ENCODE measurements at places on chromosomes 11 and 22.

DNA sequence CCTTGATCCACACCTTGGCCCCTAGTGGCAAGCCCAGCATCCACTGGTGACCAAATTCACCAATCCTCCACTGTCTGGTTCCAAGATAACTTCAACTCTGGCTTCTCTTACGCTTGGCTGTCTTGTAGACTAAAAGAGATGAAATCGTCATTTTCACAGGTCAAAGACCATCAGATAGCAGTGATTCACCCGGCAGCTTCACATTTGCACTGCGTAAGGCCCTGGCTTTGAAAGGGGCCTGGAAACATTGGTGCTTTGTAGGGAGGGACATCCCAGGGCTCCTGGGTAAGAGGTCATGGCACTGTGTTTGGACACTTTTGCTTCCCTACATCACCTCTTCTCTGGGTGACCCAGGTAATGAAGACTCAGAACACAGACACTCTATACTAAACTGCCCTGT is 30.1 kb upstream of the FADD start:
- DNase-seq: no peak

DNA sequence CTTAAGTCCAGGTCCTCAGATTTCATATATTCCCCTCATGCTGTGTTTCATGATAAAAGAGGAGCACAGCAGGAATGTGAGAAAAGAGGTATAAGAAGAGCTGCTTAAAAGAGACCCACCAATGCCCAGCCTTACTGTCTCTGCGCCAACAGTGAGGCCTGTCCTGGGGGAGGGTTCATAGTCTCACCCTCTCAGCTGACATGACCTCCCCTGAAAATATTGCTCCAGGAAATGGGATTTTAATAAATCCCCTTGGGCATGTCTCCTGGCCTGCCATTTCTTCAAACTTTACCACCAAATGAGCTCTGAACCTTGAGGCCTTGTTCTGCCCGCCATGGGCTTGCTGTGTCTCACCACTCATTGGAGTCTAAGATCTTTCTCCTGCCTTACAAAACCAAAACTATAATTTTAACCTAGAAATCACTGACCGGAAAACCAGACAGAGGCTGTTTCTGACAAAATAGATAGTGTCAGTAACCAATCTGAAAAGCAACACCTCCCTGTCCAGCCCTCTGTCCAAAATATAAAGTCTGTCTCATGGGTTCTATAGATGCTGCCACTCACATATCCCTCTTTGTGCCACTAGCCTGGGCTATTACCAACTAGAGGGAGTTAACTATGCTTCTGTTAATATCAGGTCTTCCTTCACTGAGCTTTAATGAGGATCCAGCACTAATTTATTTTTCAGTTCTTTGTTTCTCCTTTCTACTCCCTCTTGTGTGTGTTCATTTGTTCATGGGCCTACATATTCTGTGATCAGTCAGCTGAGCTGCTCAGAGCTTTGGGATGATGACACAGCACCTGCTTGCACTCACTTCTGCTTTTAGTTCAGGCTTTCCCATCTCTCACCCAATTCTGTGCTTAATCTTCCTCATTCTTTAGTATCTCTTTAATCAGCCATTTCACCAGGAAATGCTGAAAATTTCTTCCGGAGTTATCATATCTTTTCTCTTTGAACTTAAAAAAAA is at the start of gene OR2AG2:
Gene OR2AG2, minus strand, starts transcription at position 51 of the 968 bp plus-strand sequence. CDS start 3,019 bp downstream, outside the sequence.
- no peak for DNase-seq

DNA sequence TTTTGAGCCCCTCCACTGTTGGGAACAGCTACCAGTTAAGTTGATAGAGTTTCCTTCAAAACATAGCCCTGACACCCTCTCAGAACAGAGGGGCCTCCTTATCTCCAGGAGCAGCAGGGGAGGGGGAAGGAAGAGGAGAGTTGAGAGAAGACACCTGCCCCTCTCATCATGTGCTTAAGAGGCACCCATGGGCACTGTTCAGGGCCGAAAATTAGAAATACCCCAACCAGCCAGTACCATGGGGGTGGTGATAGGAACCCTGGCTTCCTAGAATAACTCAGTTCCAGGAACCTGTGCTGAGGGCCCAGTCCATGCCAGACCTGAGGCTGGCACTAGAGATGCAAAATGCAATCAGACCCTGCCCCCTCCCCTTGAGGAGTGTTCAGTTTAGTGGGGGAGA is 9.3 kb upstream of the GDPD5 start:
- DNase-seq: no peak

- DNase-seq: no peak
Observed at GRCh38 chr11:127648583-127648982, 648.0 kb upstream of the KIRREL3 start.

DNA sequence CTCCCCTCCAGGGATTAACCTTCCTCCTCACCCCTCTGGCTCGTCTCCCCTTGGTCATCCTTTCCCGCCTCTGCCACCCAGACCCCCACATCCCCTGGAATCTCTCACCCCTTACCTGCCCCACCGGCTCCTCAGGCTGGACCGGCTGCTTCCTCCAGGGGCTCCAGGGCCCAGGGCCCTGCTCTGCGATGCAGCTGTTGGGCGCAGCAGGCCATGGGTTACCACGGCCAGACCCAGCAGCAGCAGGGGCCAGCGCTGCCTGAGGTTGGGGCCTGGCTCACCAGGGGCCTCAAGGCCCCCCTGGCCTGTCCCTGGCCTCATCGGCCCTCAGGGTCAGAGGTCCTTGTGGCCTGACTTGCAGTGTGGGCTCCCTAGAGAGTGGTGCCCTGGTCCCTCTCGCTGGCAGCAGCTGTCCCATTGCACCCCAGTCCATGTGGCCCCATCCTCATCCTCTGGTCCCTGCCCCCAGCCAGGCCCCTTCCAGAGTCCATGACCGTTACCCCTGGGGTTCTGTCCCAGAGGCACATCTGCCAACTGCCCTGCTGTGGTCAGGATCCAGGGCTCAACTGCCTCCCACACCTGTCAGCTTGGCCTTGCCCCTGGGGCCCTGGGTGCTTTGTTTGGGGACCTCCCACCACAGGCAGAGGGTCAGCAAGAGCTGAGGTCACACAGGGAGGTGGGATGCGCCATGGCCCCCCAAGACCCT is at the start of gene IGLL1:
Gene IGLL1, minus strand, starts transcription at position 421 of the 706 bp plus-strand sequence. Its CDS starts 100 bp downstream, at position 321.
- no peak for DNase-seq

- peak; percentile 78 for DNase-seq
Observed at GRCh38 chr11:14894657-14895598, 2.9 kb upstream of the CYP2R1 start.

DNA sequence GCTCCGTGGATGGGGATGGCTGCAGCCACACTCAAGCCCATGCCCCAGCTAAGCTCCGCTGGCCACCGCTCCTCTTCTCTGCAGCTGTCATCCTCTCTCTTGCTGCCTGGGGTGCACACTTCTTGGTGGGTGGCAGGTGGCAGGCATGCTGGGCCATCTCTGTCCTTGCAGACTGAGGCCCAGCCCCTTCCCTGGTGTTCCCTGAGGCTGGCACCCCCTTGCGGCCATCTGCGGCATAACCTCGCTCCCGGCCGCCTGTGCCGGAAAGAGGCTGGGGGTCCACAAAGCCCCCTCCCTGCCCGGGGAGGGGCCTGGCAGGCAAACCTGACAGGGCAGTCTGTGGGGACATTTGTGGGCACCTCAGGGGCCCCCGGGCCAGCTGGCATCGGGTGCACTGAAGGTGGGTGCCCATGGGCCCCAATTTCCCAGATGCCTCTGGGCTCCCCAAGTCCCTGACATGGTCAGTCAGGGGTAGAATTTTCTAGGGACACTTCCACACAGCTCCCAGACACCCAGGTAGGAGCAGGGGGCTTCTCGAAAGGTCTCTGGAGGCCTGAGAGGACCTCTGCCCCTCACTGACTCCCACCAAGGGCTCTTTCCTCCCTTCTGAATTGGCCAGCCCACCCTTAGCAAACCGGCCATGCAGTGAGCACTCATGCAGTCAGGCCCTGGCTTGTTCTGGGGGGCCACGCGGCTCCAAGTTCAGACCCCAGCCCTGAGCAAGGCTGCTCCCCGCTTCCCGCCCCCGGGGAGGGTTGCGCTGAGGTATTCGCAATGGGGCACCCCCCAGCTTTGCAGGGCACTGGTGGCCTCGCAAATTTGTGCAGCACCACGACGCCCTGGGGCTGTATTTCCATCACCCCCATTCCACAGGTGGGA is 23.5 kb upstream of the TH start:
- no peak for DNase-seq

GRCh38 chr11:36240801-36241200 is 48.4 kb downstream of the COMMD9 start:
- no peak for DNase-seq

- DNase-seq: no peak
Observed at GRCh38 chr22:17552737-17553136, 10.6 kb upstream of the SLC25A18 start.

- no peak for DNase-seq
Observed at GRCh38 chr11:70845591-70846041, 406.8 kb downstream of the SHANK2 start.

DNA sequence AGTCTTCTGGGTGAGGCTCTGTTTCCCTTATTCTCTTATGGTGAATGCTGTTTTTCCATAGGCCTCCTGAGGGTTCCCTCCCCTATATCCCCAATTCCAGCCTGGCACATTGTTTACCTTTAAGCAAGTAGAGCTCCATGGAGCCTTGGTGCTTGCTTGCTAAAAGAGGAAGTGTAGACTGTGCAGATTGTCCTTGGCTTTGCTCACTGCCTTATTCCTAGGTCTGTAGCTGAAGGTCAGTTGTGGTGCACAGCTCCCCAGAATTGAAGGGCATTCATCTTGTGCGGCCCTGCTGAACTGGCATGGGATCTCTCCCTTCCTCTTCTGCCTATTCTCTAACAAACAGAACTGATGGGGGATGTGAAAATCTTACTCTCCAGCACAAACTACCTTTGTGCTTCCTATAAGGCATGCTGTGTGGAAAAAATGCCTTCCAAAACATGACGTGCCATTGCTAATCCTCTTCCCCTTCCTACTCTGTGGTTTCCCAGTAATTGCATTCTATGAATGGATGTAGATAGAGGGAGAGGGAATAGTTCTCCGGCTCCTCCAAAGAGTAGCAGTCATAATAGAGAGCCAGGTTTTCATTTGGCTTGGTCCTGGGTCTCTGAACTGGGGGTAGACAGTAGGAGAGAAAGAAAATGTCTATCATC is 34.2 kb upstream of the PLET1 start:
- no peak for DNase-seq

GRCh38 chr11:128232588-128232987 is 354.8 kb downstream of the ETS1 start:
- DNase-seq: no peak

GRCh38 chr11:93492464-93493251 is 50.5 kb downstream of the SMCO4 start:
- no peak for DNase-seq

DNA sequence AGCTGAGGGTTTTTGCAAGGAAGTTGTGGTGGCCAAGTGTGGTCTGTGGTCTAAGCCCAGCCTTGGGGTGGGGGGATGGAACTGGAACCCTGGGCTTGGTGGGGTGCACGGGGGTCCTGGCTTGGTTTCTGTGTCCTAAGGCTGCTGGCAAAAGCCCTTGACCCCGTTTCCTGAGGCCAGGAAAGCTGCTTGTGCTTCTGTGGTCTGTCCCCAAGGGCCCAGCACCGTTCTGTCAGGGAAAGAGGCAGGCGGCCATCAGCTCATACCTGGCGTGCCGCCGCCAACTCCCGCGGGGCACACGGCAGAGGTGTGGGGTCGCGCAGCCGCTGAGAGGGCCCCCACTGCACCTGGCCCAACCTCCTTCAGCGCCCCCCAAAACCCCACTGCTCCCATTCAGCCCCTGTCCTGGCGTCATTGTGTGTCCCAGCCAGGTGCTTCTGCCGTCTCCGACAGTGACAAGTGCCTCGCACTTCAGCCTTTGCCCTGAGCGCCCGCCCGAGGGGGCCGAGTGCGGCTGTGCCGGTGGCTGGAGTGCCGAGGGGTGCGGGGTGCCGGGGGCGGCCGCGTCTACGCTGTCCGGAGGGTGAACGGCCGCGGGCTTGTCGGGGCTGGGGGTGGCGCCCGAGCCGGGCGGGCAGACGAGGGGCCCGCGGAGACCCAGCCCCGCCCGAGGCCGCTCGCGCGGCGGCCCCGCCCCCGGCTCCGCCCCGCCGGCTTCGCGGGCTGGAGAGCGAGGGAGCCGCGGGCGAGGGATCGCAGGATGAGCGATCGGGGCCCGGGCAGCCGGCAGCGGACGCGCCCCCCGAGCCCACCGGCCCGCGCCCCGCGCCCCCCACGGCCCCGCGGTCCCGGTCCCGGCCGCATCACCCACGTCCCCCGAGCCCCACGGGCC is at the start of gene CNIH2:
Gene CNIH2, plus strand, starts transcription at position 705 of the 892 bp plus-strand sequence. CDS start 282 bp downstream, outside the sequence.
- DNase-seq: no peak

DNA sequence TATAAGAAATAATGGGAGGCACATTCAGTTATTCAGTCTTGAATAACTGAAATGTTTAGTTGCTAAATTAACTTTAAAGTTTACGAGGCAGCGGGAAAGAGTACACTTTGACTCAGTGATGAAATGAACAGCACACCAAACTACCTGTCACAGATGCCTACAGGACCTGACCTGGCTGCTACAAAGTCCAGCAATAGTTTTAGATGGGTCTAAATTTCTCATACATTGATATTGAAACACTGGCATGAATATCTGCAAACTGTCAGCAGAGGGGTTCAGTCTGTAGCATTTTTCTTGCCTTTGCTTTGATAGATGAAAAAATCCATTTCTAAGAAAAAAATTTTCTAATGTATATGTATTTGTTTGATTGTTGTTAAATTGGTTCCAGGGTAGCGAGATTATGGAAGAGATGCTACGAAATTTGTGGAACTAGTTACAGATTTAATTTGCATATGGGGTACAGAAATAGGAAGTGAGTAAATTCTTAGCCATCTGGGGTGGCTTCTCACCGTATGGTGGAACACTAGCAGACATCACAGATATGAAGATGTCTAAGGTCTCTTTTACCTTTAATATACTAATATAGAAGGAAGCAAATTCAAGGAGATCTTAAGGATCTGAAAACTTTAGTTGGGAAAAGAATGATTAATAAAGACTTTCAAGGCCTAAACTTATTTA is 20.8 kb upstream of the GAB2 start:
- DNase-seq: no peak

DNA sequence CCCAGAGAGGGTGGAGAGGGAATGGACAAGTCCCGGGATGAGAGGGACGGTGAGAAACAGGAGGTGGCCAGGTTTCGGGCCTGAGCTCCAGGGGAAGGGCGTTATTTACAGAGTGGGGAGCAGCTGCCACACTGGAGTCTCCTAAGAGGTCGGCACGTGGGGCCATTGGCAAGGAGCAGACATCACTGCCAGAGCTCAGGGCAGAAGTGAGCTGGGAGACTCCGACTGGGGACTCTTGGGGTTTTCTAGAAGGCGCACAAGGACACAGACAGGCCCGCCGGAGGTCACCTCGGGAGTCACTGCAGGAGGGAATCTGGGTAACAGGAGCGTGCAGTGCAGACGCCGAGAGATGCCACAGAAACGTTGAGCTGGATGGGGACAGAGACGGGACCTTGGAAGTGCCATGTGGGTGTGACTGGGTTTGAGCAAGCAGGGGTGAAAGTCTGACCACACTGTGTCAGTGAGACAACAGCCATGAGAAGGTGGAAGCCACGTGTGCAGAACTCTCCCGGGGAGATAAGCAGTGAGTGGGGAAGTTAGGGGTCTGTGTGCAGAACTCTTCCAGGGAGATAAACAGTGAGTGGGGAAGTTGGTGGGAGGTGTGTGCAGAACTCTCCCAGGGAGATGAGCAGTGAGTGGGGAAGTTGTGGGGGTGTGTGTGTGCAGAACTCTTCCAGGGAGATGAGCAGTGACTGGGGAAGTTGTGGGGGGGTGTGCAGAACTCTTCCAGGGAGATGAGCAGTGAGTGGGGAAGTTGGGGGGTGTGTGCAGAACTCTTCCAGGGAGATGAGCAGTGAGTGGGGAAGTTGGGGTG is 187.5 kb downstream of the SHANK2 start:
- DNase-seq: no peak
